Activated naive CD8-positive, alpha-beta T cell treated with anti-CD3 and anti-CD28 coated beads, Interleukin-2, amount 50 U/mL, for 16 hours (primary cell): ENCODE measurements at places on chromosomes 1 and 21.

GRCh38 chr1:19780267-19780877 is 19.3 kb downstream of the TMCO4 start:
- DNase-seq, result no peak

GRCh38 chr21:27450216-27450615 is 483.3 kb upstream of the ADAMTS5 start:
- DNase-seq, result no peak

- DNase-seq, result no peak
Measured at GRCh38 chr1:92291372-92291999, 7.3 kb downstream of the GLMN start.

DNA sequence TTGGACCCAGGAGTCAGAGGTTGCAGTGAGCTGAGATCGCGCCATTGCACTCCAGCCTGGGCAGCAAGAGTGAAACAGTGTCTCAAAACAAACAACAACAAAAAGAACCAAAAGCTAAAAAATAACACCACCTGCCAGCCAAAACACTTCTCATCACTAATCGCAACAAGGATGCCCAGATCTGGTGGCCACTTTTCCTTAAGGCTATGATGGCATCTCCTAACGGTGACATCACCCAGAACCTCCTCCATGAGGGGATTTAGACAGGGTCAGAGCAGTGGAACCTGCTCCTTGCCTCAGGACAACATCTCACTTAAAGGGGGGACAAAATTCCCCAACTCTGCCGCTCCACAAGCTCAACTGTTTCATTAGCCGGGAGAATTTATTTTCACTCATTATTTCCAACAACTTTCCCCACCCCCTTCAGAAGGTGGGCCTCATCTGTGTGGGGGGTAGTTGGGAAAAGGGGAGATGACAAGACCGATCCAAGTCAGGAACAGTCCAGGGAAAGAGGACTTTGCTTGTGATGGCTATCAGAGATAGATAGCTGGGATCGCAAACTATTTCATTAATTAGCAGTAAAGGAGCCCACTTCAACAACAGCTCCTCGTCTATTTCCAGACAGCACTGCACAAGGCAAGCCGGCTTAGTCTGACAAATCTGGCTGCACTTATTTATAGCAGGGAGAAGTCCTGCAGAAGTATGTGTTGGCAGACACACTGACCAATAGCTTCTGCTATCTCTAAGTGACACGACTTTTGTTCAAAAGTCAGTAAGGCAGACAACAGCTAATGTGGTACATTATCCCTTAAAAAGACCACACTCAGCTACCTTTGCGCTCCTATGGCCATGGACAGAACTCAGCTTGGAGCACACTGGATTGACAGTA is 2.6 kb downstream of the PABPC4 start:
- no peak for DNase-seq

DNA sequence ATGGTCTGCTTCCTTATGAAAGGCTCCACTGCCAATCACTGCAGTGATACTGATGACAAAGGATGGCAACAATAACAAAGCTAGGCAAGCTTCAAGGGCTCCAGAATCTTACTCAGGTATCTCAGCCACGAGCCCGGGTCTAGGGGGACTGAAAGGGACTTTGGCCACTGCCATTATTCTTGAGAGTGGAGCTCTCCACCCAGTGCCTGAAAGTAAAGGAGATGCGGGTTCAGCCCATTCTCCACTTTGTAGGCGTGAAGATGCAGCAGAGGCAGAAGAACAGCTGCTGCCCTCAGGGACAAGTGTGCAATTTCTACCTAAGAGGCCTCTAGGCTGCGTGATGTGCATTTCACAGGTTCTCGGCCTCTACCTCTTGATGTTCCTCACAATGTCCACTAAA is 31.4 kb upstream of the SLAMF9 start:
- no peak for DNase-seq

DNA sequence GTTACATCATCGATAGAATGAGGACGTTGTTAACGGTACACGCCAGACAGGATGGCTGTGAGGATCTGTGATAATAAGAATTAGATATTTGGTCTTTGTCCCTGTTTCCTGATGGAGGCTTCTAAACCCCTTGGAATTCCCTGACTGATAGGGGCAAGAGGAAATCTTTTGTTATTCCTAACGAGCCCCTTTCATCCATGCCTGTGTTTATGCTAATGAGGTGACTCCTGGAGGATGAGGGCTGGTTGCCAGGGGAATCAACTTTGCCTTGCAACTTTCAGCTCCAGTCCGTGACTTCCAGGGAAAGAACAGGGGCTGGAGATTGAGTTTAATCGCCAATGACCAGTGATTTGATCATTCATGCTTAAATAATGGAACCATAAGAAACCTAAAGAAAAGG is 39.3 kb upstream of the NLRP3 start:
- DNase-seq, result no peak

GRCh38 chr1:67044631-67045270 is 9.2 kb downstream of the SLC35D1 start:
- DNase-seq, result no peak

GRCh38 chr1:96130432-96130831 is 591.2 kb upstream of the PTBP2 start:
- no peak for DNase-seq

DNA sequence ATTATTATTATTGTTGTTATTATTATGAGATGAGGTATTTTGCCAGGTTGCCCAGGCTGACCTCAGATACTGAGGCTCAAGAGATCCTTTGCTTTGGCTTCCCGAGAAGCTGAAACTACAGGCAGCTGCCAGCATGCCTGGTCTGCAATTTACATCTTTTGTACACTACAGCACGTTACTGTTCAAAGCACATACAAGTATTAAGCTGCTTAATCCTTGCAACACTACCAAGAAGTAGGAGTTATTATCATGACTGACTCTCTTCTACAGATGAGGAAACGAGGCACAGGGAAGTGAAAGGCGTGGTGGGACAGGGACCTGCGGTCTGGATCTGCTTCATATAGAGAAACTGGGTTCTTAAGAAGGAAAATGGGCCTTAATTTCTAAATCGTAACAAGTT is 11.6 kb downstream of the ERG start:
- no peak for DNase-seq

GRCh38 chr1:63304410-63304809 is 18.0 kb upstream of the FOXD3 start:
- DNase-seq, result no peak

- no peak for DNase-seq
Measured at GRCh38 chr1:147272042-147272441, 29.6 kb downstream of the CHD1L start.

GRCh38 chr1:219659005-219659600 is 46.2 kb upstream of the ZC3H11B start:
- DNase-seq, result no peak

DNA sequence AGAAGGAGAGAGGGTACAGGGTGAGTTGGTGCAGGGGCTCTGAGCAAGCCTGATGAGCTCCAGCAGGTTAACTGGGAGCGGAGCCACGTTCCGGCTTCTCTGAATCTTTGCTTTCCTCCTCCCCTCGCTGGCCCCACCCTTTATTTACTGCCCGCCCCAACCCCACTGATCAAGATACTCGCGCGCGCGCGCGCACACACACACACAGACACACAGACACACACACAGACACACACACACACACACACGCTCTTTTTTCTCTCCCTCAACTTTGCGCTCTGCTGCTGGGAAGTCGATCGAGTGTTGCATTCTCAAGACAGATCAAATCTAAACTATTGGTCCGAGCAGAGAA is at the start of gene GRIK1:
GRIK1 (minus strand) TSS at position 73 of the 352 bp plus-strand sequence.
- DNase-seq, result no peak

- no peak for DNase-seq
Measured at GRCh38 chr1:32272557-32273390, 19.1 kb upstream of the HDAC1 start.

GRCh38 chr1:33099290-33100118 is 18.6 kb downstream of the AZIN2 start:
- no peak for DNase-seq

- DNase-seq, result no peak
Measured at GRCh38 chr1:226797151-226797550, 58.1 kb upstream of the ITPKB start.

DNA sequence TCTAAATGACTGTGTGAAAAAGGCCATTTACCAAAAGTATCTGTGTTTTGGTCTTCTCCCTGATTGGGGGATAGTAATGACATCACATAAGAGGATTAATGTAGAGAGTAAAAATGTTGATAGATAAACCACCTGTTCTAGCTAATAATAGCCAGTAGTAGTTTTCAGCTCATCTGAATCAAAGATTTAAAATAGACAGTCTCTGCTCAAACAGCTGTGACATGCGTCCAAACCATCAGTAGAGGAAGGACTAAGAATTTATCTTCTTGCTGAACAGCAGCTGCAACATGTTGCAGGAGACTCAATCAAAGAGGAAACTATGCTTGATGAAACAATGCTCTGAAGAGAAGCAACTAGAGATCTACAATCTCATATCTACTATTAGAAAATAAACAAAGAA is 21.4 kb downstream of the TMPRSS15 start:
- DNase-seq, result no peak

DNA sequence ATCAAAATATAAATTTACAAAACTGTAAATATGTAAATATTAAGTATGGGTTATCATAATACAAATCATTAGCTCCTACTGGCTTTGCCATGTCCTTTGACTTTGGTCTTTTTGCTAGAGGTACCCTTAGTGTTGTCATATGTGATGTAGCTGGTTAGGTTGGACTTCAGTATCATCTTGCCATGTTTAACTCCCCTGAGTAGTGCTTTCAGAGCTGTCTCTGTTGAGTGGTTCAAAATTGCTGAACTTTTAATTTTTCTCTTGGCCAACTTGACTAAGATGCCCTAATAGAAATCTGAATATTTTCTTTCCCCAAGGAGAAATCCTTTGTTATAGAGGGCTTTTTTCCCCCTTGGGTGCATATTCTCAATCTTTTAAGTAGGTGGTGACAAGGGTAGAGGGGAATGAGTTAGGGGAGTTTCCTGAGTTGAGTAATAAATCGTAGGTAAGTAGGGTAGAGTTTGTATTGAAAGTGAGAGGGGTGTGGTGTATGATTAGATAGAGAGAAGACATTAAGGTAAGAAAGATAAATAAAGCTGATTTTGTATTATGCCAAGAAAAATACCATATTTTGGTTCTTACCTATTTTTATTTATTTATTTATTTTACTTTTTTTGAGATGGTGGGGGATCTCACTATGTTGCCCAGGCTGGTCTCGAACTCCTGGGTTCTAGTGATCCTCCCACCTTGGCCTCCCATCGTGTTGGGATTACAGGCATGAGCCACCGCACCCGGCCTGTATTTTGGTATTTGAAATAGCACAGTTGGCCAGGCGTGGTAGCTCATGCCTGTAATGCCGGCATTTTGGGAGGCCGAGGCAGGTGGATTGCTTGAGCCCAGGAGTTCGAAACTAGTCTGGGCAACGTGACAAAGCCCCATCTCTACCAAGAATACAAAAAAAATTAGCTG is 21.8 kb downstream of the RPRD2 start:
- DNase-seq, result no peak

DNA sequence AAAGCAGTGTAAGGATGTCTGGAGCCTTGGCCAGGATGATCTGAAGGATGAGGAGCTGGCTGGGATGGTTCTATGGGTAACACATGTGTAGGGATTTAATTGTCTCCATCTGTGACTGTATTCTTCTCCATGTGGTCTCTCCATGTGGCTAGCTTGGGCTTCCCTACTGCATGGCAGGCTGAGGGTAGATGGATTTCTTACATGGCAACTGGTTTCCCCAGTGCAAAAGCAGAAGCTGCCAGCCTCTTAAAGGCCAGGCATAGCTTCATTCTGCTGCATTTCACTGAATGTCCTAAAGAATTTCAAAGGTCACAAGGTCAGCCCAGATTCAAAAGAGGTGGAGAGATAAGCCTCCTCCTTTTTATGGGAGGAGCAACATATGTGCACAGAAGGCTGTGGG is 61.7 kb downstream of the XCL2 start:
- DNase-seq, result no peak

- DNase-seq, result no peak
Measured at GRCh38 chr1:189654906-189655305, 822.8 kb downstream of the BRINP3 start.

DNA sequence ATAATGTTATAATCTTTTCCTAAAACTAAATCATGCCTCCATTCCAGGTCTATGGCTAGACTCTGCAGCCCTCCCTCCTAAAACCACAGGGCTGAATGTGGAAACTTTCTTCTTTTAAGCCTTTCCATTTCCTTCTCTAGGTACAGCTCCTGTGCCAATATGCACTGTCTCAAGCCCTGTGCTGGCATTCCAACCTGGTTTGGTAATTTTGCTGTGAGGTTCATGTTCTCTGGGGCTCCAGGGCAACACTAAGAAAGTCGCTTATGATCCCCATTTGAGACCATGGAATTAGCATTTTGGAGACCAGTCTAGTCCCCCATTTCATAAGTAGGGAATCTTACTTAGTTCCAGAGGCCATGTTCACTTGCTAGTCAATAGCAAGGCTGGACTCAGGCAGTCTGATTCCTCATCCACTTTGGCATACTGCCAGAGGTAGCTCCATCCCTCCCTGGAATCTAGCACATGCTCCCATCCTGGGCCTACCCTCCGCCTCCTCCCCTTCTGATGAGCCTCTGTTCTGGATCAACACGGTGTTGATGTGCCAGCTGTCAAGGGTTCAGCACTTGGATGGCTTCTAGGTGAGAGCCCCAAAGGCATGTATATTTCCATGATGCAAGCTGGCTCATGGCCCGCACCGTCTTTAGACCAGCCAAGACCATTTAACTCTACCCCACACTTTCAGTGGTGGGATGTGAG is 36.5 kb downstream of the ZMYND12 start:
- no peak for DNase-seq

DNA sequence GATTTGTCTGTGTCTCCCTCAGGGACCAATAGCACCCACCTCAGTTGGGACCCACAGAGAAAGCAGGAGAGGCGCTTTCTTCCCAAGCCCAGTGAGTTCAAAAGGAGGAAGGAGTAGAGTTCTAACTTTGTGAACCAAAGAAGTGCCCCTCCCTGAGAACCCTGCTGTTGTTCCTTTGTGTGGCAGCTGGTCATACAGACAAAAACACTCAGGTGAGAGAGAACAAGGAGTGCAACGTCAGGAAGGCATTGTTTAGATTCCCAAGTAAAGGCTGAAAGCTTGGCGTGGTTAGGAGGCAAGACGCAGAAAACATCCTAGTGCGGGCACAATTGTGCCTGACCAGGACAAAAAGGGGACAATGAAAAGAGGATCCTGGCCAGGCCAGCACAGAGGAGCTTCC is 654.6 kb downstream of the KIF26B start:
- no peak for DNase-seq

DNA sequence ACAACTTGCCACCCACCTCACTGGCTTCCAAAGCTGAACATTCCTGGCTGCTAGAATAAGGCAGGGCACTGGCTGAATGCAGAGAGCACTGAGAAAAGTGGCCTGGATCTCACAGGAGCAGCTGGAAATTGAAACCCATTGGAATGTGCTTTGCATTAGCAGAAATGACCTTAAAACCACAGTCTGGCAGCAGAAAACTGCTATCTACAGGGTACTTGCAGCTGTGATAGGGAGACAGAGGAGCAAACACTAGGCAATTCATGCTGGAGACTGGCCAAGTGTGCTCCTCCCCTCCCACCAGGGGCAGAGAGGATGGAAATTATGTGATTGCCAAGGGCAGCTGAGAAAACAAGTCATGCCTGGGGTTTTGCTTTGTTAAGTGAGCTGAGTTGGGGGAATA is 47.2 kb downstream of the HSD3B1 start:
- DNase-seq, result no peak
